Activated CD4-positive, alpha-beta T cell treated with anti-CD3 and anti-CD28 coated beads, Interleukin-2, amount 50 U/mL, for 24 hours (primary cell): ENCODE measurements at places on chromosomes 6 and 20.

GRCh38 chr6:141528596-141528995 lies 604.1 kb upstream of the GJE1 start:
- no peak for DNase-seq

DNA sequence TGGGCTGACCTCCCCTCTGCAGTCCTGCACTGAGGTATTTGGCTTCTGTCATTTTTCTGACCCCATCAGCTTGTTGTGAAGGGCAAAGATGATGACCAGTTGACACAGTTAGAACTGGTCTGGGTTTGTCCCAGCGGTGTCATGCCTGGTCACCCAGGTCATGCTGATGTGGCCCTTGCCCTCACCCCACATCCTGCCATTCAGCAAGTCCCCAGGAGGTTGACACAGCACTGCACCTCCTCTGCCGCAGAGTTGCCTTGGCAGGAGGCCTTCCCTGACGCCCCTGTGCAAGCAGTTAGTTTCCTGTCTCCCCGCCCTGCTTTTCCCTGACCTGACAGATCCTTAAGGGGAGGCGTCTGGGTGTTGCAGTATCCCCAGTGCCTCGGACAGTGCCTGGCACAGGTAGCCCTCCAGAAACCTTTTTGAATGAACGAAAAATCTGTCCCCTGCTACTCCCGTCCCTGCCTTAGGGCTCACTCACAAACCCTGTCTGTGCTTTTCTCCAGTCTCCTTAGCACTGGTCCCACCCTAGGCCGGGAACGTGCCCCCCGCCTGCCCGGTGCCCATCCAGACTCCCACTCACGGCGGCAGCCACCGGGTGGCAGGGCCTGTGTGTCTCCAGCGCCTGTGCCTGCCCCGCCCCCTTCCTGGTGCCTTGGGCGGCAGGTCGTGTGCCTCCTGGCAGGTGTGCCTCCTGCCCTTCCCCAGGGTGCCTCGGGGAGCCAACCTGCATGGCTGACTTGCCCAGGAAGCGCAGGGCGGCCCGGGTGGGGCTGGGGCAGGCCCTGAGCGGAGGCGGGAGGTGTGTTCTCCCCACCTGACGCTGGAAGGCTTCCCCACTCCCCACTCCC lies 146.3 kb upstream of the RNF24 start:
- no peak for DNase-seq

DNA sequence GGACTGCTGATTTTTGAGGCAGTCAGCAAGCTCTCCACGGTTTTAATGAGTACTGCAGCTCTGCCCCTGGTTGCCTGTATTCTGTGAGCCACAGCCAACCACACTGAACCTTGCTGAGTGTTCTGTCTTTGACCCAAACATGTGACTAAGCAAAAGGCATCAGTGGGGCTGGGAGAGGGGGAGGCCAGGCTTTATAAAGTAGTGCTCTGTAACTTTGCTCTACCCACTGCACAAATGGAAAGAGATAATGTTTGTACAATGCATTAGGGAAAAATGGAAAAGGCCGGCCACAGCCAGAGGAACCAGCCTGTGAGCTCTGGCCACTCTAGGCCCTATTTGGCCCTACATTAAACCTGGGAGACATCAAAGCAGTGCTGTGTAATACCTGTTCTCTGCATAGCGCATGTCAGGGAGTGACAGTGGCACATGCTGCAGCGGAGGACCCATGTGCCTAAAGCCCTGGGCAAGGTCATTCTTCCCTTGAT lies 22.0 kb downstream of the KLHL31 start:
- no peak for DNase-seq

DNA sequence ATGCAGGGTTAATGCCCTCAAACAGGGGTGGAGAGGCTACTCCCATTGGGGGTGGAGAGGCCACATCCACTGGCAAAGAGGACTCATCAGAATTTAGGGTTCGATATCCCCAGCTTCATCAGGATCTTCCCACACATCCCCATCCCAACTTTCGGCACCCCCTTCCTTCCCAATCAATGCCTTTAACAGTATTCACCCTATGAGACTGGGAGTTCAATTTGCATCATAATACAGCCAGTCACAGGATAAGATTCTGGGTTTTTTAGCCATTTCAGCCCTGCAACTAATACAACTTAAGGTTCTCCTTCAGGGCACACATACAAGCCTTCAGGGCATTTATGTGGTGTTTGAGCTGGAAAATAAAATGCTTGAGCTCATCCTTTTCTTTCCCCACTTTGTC lies 80.9 kb downstream of the GMDS start:
- no peak for DNase-seq

DNA sequence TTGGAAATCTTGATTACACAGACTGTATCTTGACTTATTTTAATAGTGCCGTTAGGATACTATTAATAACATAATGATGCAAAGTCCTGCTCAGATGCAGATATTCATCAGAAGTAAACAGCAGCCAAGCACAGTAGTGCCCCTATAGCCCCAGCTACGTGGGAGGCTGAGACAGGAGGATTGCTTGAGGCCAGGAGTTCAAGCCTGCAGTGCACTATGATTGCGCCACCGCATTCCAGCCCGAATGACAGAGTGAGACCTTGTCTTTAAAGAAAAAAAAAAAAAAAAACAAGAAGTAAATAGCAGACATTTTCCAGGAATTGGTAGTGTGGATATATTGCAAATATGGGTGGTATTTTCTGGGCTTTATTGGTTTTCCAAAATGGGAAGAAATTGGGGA lies 61.8 kb downstream of the TULP4 start:
- DNase-seq, result no peak
